ENCODE measurements at places on chromosomes 1 and 21.

DNA sequence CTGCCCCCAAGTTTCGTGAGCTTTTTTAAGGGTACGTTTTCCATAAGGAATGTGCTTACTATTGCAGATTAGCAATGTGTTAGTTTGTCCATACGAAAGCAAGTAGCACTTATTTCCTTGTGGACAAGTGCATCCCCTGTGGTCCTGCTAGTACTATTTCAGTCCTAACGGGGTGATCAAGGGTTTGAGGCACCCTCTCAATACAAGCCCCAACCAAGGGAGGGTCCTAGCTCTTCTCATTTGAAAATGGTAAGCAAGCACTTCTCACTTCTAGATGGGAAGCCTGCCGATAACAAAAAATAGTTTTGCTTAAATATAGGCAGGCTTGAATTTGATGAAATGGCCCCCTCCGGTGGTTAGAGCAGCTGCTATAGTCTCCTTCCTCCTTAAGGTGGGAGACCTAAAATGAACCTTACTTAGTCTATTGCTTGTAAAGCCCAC lies 64.0 kb upstream of the HMCN1 start:
- DNase-seq = peak; percentile 43

GRCh38 chr1:161930064-161930463 lies 93.6 kb downstream of the OLFML2B start:
- DNase-seq = no peak

DNA sequence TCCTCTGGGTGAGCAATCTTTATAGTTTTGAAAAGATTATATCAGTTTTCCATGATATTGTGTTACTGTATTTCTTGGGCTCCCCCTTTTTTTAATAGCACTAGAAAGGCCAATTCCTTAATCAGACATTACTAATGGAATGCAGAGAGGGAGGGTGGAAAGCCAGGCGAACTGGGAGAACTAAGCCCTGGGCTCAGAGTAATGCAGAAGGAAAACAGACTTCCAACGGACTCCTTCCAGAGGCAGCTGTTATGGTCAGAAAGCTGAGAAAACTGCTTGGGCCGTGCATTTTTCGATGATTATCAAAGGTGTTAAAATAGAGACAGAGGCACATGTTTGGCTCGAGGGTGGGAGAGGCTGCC lies 206.3 kb downstream of the FOXD2 start:
- no peak for DNase-seq

- DNase-seq = no peak
Measured at GRCh38 chr1:154320882-154321608, at the start of gene AQP10. TSS of gene AQP10 (plus strand) at chr1:154321093. CDS start at chr1:154321156, 63 bp downstream.

DNA sequence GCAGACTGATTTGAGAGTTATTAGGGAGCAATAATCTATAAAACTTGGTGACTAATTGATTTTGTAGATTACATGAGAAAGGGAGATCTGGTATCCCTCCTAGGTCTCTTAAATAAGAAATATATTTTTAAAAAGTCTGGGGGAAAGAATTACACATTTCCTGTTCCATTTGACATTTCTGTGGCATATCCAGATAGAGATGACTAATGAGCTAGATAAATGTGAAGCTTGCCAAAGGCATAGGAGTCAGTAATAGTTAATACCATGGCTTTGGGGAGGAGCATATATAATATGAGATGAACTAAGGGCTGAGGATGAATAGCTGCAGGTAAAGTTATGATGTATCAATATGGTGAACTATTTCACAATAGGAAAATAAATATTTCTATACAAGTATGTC lies 663.7 kb downstream of the PTPRC start:
- DNase-seq = no peak

- no peak for DNase-seq
Measured at GRCh38 chr1:166282391-166283137, 115.8 kb upstream of the FAM78B start.

- no peak for DNase-seq
Measured at GRCh38 chr1:29383746-29384371, 147.5 kb downstream of the PTPRU start.

- no peak for DNase-seq
Measured at GRCh38 chr1:151371370-151372057, 991 bp downstream of the SELENBP1 start.

DNA sequence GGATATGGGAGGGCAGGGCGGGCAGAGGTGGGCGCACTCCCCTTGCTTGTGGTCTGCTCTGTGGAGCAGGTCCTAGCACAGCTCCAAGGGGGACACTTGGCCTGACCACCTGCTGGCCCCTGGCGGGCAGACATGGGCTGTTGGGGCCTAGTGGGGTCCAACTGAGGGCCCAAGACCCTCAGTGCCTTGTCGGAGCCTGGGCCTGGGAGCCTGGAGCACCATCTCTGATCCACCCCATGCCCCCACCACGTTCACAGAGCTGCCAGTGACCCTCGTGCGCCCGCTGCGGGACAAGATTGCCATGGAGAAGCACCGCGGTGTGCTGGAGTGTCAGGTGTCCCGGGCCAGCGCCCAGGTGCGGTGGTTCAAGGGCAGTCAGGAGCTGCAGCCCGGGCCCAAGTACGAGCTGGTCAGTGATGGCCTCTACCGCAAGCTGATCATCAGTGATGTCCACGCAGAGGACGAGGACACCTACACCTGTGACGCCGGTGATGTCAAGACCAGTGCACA lies 70.6 kb downstream of the OBSCN start:
- no peak for DNase-seq

DNA sequence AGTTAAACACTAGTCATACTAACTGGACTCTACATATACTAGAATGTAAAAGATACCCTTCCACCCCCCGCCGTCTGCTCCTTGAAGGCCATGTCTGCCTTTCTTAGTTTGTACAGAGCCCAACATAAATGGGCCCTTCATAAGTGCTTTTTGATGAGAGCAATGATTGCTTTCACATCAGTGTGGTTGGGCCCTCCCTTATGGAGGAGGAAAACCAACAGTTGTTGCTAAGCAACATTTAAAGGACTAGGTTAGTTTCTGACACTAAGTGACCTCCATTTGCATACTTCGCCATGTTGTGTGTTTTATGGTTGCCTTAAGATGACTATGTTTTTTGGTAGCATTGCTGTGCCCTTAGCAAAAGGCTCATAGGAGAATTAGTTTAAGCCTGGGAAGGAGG lies 182.0 kb upstream of the SGIP1 start:
- DNase-seq = no peak

DNA sequence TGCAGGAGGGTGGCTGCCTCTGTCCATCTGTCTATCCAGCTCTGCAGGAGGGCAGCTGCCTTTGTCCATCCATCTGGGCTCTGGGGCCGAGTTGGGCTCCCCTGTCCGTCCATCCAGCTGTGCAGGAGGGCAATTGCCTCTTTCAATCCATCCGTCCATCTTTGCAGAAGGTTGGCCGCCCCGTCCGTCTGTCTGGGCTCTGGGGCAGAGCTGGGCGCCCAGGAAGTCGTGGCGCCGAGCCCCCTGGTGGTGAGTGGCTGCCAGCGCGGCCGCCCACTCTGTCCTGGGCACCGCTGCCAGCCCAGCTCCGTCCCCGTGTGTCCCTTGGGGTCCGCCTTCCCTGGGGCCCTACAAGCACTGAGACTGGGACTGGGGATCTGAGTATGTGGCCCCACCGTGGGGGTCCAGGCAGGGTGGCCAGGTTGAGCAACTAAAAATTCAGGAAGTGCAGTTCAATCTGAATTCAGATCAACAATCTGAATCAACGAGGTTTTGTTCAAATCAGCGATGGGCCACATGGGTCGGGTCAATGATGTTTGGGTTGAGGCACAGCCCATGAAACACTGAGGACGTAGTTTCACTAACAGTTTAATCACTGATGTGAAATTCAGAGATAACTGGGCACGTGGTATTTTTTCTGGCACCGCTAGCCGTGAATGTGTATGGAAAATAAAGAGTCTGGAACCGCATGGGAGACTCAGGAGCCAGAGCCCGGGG lies 99.1 kb upstream of the ACTRT2 start:
- DNase-seq = peak; percentile 51

DNA sequence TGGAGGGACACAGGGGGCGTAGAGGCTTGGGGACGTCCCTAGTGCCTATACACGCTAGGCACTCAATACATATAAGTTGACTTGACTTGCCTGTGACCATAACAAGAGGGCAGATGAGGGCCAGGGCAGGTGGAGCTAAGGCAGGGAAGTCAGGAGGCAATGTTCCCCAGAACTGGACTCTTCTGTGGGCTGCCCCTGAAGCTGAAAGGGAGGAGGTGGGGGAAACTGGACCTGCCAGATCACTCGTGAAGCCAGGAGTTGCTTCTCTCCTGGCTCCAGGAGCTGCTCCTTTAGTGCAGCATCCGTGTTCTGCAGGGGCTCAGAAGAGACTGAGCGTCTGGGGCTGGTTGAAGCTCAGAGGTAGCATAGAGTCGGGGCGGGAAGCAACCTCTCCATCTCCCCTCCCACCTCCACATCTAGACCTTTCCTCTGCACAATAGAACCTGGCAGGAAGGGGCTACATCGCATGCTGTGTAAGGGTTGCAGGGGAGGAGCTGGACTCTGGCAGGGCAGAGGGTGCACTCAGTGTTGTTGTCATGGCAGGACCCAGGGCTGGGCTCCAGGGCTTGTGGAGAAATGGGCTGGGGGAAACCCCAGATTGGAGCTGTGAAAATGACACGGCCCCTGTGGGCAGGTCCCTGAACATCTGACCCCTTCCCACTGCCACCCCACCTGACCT lies 2.9 kb upstream of the SEMA4A start:
- peak; percentile 43 for DNase-seq

- no peak for DNase-seq
Measured at GRCh38 chr21:44858791-44859190, 14.7 kb downstream of the PTTG1IP start.

DNA sequence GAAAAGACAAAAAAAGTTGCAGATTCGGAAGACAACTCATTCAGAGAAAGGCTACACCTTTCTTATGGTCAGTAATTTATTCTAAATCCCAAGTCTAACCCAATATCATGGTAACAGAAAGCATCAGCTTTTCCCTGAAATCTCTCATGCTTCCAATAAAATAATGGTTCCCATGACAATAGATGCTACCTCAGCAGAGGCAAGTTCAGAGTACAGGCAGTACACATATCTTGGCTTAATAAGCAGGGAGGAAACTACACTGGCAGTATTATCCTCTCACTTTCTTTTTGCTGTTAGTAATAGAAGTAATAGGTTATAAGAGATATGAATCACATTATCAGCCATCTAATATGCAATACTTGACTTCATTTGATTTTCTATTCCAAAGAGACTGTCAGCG lies 137.1 kb downstream of the DPYD start:
- no peak for DNase-seq

DNA sequence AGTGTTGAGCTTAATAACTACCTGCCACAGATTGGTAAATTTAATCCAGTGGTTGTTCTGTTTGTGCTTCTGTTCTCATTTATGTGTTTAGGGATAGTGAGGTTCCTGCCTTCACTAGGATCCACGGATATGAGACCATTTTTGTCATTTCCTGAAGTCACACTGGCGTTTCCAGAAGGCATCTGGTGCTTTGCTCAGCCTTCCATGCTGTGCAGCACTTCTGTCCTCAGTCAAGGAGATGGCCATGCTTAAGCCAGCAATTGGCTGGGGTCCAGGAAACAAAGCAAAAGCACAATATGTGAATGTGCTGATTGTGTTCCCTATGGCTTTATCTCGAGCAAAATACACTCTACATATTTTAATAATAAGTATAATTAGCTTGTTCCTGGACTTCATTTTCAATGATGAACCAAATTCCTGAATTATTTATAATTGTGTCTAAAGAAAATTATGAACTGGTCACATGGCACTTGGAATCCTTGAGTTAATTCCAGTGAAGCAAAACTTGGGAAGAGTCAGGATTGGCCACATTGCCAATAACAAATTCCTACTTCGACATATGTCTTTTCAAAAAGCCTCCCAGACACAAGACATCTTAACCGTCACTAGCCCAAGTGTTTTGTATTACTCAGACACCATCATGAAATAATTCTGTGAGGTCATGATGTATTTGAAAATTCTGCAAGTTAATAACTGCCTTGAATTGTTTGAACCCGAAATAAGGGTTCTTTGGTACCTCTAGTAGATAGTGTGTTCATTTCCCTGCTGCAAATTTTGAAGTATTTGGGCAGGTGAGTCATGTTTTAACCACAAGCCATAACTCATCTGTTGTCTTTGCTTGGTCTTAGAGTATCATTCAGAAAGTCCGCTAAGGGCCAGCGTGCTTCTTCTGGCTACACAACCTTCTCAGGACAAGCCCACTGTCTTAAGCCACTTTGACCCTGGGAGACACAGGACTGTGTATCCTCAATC lies 412.4 kb downstream of the DISC1 start:
- no peak for DNase-seq

- DNase-seq = peak; percentile 35
Measured at GRCh38 chr1:45340816-45341466, 701 bp upstream of the MUTYH start.

GRCh38 chr1:108708691-108709660 lies 3.7 kb upstream of the FNDC7 start:
- peak; percentile 72 for DNase-seq

DNA sequence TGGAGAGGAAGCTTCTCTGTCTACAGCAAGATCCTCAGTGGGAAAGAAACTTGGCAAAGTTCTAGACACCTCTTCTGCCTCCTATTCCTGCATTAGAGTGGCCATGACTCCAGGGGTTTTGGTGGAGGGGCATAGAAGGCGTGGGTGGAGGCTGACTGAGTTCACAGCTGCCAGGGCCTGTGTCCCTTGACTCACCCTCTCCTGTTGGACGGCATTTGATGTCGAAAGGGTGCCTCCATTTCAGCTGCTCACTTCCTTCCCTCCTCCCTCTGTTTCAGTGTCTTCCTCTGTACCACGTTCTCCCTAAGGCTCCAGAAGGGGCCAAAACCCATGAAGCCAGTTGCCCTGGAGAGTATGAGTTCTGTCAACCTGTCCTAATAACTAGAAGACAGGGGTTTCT lies 632 bp downstream of the TMEM79 start:
- no peak for DNase-seq

GRCh38 chr1:106975944-106976343 lies 80.5 kb upstream of the PRMT6 start:
- no peak for DNase-seq

DNA sequence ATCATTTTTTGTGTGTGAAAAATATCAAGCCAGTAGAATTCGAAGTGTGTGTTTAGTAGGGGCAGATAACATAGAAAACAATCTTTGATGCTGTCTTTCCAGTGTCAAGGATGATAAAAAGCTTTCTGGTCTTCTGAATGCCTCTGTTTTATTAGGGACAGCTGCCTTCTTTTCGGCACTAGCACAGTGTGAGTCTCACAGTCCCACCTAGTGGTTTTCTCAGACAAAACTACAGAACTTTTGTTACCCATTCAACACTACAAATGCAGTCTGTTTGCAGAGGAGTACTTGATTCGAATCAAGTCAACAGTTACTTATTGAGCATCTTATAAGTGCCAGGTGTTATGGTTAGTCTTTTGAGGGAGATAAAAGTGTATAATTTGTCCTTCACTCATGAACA lies 30.6 kb upstream of the MCOLN3 start:
- no peak for DNase-seq

DNA sequence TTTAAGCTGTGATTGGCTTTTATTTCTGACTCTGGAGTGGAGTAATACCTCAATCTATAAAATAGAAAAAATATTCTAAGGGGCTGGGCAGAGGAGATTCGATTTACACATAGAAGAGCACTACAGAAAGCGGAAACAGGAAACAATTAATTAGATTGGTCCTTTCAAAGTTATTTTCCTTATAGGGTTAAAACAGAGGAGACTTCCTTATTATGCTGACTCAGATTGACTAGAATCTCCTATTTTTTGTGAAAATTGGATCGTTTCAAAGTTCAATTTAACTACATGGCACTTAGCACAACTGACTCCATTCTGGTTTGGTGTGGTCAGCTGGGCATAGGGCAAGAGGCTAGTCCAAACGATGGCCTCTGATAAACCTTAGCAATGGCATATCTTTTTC lies 48.3 kb upstream of the NCAM2 start:
- no peak for DNase-seq

All from stimulated activated CD4-positive, alpha-beta T cell treated with anti-CD3 and anti-CD28 coated beads, Interleukin-15, amount 100 ng/mL, for 24 hours (primary cell).